ENCODE measurements at places on chromosomes 2 and 18.

DNA sequence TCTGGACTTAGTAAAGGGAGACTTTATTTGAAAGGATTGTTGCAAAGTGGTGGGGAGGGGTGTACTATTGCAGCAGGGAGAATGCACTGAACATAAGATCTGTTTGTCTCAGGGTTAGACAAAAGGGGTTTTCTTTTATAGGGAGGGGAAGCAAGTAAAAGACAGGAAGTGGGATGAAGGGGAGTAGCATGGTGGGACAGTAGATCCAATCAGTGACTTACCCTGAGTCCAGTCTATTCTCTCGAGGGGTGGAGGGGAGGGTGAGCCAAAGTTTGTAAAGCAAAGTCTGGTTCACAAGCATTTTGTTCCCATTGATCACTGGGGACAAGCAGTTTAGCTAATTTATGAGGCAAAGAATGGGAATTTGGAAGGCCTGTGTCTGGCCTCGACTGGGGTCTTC lies 35.0 kb upstream of the CYP27C1 start:
- no peak for DNase-seq

DNA sequence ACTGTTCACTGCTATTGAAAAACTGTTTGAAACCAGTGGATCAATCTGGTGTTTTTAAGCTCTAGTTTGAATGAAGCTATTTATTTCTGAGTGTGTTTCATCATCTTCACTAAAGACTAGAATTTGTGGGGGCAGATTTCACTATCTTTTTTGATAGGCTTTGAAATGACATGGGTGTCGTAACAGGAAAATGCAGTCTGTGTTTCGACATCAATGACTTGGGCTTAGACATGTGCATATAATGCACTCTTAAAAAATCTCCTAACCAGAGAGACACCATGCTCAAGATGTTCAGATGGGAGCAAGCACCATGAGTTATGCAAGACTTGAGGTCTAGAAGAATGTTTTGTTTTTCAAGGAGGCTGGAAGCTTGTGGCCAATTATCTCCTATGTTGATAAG lies 221.6 kb downstream of the GPD2 start:
- no peak for DNase-seq

- peak; percentile 34 for DNase-seq
These were observed 5.1 kb upstream of the GAL3ST2 start for GRCh38 chr2:241771286-241772062.

DNA sequence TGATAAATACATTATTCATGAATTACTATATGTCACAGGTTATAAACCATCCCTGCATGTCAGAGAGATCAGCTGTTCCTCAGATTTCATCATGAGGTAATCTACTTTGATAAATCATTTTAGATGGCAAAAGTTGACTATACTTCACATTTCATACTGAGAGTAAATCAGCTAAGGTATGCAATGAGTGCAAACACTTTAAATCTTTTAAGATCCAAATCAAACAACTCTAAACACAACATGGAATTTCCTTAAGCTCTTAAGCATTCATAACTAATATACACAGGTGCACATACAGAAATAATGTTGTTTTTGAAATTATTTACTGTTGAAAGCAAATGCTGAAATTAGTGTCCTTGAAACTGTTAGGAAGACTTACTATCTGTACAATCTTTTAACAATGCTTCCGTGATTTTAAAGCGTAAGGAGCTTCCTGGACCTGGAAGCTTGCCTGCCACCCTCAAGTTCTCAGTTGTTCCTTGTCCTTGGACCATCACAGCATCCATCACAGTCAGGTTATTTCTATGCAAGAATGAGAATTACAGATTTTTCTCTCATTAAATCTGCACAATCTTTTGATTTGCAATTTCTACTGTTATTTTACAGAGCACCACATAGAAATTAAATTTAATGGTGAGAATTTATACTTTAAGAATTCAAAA lies 83.2 kb downstream of the ZAP70 start:
- no peak for DNase-seq

- peak; percentile 87 for DNase-seq
These were observed 154.8 kb downstream of the ZEB2 start for GRCh38 chr2:144364944-144365738.

GRCh38 chr2:218073185-218073584 lies 4.1 kb downstream of the RUFY4 start:
- no peak for DNase-seq
